ENCODE measurements at places on chromosomes 4 and X. TPM values are rescaled to one million over a fixed set of nuclear protein-coding genes. Genes with fewer than 3 reads are reported as not detected.
A peak's percentile ranks its signal among the peaks of the same experiment; 100 is the strongest.

DNA sequence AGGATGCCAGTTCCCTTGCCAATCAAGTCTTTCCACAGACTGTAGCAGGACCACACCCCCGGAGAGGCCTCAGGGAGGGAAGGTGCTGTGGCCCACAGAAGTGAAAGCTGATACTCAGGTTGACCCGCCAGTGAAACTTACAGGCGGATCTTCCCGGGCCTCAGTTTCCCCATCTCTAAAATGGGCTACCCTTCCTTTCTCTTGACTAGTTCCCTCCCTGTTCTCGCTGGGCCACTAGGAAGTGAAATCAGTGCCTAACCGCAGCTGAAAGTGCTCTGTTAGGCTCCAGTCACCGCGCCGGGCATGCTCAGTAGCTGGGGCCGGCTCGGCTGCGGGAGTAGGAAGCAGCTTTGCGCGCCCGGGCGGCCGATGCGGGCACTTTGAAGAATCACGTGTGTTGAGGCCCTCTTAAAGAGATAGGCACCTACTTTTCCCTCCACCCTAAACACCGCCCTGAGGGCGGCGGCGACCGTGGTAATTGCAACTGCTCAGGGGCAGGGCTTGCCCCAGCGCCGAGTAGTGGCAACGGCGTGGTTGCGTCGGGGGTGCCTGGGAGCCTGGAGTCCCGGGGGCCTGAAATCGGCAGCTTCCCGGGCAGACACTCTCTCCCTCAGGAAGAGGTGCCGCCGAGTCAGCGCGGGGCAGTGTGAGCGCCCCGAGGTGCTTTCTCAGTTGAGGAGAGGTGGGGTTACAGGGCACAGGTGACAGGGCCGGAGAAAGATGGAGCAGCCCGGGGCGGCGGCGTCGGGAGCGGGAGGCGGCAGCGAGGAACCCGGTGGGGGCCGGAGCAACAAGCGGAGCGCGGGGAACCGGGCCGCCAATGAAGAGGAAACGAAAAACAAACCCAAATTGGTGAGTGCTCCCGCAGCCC is at the start of gene DIAPH2:
Gene DIAPH2 (plus strand): TSS at position 504 of the 871 bp plus-strand sequence.
- no peaks in the 10 kb centered on the region for H3K27me3 ChIP-seq
- peaks cover 10% of the 10 kb centered on the region for H3K4me1 ChIP-seq
- H3K27ac ChIP-seq: peak within 1 kb of the TSS; percentile 57
- H3K4me3 ChIP-seq: peak within 1 kb of the TSS; percentile 83
- H3K36me3 ChIP-seq: no peaks in the 10 kb centered on the region

DNA sequence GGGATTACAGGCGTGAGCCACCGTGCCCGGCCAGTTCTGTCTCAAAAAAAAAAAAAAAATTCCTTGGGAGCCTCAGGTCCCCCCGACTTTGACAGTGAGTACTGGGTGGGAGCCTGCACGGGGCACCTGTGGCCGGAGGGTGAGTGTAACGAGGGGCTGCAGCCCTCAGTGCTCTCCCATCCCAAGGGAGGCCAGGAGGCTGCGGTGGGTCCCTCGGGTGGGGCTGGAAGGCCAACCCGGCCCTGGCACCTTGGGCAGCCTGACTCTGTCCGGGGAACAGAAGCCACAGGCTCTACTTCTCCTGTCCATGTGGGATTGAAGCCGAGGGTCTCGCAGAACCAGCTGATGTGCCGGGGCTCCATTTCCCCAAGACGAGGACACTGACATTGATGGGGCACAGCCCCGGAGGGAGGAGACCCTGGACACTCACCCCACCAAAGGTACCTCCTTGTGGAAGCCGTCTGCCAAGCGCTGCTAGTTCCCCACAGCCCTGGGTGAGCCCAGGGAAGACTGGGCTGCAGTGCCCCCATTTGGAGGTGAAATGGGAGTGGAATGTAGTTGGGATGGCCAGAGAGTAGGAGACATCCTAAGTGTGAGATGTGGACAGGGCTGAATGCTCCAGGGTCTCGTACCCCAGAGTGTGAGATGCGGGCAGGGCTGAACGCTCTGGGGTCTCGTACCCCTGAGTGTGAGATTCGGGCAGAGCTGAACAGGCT is 2.3 kb upstream of the SLC26A1 start:
- no peak overlapping the region for H3K27ac ChIP-seq
- no peak overlapping the region for H3K4me3 ChIP-seq
- H3K36me3 ChIP-seq: peaks cover 4% of the 10 kb centered on the region

DNA sequence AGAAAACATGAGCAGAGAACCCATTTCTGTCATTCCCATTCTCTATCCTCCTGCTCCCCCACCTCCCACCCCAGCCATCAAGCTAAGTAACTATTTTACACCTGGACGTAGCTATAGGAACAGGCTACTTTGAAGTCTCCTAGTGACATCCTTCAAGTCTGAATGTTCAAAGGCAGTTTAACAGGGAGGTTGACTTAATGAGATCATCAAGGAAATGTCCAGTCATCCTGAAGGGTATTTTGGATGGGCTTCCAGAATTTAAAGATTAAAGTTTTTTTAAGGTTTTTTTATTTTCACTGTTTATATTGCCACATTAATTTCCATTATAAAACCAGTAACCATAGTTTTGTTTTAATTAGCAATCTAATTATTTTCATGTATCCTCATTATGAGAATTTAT is 41.1 kb downstream of the HPF1 start:
- DNase-seq: no peak
- no peak overlapping the region for H3K4me3 ChIP-seq
- H3K27me3 ChIP-seq: no peaks in the 10 kb centered on the region
- no peak overlapping the region for H3K27ac ChIP-seq
- no peaks in the 10 kb centered on the region for H3K4me1 ChIP-seq

The RAB40A gene
- not detected for polyA plus RNA-seq

The SCFD2 gene
- polyA plus RNA-seq: 15.0 TPM

The NXF2B gene
- not detected for polyA plus RNA-seq

The EVC gene
- not detected for polyA plus RNA-seq

The LINC00632 gene
- polyA plus RNA-seq: not detected

The TMPRSS11A gene
- polyA plus RNA-seq: not detected
